Cortex of kidney (tissue), 1 donor: ENCODE measurements at places on chromosomes 2 and 18.

DNA sequence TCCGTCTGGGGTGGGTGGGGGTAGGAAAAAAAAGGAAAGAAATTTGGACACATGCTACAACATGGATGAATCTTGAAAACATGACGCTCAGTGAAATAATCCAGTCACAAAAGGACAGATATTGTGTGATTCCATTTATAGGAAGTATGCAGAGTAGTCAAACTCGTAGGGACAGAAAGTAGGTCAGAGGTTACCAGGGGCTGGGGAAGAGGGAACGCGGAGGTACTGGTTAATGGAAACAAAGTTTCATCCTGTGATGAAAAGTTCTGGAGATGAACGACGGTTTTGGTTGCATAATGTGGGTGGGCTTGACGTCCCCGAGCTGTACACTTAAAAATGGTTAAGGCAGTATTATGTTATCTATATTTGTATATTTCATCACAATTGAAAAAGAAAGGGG, 4.5 kb upstream of the SFTPB start:
- no peak for DNase-seq

DNA sequence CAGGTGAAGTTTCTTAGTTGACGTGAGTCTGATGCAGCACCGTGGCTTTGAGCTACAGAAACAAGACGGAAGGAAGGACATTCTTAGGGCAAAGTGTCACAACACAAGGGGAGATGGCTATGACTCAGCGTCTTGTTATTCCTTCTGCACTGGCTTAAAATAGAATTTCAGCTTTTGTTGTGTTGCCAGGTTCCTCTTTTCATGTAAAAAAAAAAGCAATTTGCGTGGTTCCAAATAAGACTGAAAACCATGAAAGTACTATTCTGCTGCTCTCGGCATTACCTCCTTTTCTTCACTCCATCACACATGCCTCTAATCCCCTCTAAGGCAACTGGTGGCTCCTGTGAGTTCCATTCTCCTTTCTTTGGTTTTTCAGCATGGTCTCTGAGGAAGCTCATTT, 150.1 kb downstream of the ANTXR1 start:
- DNase-seq, result no peak

GRCh38 chr2:148300544-148300943, 279.7 kb downstream of the MBD5 start:
- DNase-seq, result no peak

DNA sequence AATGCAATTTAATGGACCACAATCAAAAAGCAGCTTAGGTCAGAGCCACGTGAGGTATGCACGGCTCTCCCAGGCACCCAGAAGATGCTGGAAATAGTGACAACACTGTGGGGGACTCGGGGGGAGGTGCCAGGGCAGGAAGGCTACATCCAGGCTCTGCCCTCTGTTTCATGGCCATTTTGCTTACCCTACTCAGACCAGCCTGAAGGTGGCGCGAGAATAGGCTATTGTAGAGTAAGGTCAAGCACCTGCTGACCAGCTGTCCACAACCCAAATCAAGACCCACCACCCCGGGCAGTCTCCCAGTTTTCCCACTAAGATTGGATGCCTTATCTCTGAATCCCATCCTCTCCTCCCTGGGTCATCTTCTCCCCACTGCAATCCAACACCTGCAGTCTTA, 115.7 kb downstream of the VIT start:
- DNase-seq, result no peak

GRCh38 chr2:15663802-15664201, 72.1 kb downstream of the DDX1 start:
- DNase-seq, result no peak

GRCh38 chr2:216235896-216236295, 126.7 kb downstream of the XRCC5 start:
- DNase-seq, result no peak

GRCh38 chr2:235951493-235951892, 216.7 kb downstream of the GBX2 start:
- no peak for DNase-seq

- DNase-seq, result no peak
These were observed 26.8 kb downstream of the ADRA2B start for GRCh38 chr2:96089356-96090195.

- no peak for DNase-seq
These were observed 191.0 kb downstream of the GRB14 start for GRCh38 chr2:164430166-164430783.

DNA sequence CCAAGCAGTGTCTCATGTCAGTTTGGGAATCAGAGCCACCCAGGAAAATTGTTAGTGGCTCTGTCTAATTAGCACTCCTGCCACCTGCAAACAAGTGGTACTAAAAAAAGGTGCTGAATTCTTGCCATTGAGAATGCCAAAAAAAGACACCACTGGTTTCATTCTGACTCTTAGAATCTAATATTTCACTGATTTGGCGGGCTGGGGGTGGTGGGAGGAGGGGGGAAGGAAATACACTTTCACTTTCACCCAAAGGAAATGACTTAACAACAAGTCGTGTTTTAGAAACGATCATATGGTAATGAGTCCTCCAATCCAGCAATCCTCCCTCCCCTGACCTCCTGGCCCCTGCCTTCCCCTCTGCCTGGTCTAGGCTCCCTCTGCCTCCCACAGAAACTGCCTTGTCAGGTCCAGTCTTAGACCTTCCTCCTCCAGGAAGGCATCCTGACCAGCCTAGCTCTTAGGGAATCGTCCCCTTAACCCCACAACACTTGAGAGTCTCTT, 4.4 kb upstream of the KLHL29 start:
- DNase-seq, result no peak

GRCh38 chr2:241867776-241868420, 1.6 kb upstream of the RTP5 start:
- DNase-seq, result no peak

DNA sequence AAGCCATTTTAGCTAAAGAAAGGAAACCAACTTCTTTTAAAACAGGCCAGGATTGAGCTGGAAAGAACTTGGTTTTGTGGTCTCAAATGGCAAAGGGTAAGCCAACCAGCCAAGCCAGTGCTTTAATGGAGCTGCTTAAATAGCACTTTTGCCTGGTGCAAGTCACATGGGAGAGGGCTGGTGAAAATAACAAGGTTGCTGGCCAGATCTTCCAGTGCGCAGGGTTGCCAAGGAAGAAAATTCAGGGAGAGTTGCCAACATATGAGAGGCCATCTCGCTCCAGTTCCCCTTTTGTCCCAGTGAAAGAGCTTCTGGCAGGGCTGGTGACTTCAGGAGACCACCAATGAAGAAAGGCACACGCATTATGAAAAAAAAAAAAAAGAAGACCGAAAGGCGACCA, 57.3 kb downstream of the IRS1 start:
- DNase-seq, result no peak

- DNase-seq, result no peak
These were observed 282.3 kb downstream of the EIPR1 start for GRCh38 chr2:3094999-3095958.

DNA sequence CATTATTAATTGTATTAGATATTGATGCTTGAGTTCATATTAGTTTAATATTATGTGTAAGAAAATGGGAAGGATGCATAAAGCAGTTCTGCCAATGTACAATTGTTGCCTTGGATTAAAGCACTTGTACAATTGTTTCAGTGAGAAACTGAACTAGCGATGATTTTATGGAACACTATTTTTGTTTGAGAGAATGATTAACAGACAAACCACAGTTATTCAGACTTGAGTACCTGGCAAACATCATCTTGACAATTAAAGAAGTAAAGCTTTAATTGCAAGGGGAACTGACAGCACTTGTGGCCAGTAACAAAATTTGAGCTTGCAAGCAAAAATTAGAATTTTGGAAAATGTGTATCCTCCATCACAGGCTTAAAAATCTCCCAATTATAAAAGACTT, 214.3 kb downstream of the RIT2 start:
- no peak for DNase-seq

DNA sequence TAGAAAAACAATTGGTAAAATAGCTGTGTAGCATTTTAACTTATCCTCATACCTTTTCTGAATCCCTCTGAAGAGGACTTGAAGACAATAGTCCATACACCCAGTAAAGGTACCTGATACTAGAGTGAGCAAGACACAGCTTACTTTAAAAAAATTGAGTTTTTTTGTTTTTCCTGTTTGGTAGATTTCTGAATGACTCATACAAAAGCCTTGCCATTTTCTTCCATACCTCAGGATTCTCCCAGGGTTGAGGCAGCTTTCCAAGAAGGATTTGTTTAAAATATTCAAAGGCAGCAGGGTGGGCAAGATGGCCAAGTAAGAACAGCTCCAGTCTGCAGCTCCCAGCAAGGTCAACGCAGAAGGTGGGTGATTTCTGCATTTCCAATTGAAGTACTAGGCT, 551.0 kb upstream of the LRATD1 start:
- DNase-seq, result no peak

- DNase-seq, result no peak
These were observed 1.4 kb downstream of the MBP start for GRCh38 chr18:77131100-77131651.

DNA sequence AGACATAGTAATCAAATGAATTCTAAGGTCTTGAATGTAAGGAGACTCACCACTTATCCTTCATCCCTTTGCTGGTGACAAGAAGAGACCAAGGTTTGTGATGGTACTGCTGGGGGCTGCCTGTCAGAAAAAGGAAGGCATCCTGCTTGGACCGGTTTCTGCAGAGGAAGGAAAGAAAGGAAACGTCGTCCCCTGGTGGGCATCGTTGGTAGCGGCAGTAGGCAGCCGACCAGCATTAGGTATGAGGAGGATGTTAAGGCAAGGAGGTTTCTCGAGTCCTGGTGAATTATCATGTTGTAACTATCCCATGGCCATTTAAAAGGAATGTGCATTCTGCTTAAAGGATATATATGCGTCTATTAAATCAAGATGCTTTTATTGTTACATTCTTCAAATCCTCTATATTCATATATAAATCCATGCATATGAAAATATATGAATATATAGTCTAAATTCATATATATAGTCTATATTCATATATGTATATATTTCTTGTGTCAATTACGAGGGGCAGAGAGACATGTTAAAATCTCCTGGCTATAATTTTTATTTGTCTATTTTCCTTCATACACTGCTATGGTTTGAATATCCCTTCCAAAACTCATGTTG, 94.4 kb upstream of the TGFA start:
- DNase-seq, result no peak

DNA sequence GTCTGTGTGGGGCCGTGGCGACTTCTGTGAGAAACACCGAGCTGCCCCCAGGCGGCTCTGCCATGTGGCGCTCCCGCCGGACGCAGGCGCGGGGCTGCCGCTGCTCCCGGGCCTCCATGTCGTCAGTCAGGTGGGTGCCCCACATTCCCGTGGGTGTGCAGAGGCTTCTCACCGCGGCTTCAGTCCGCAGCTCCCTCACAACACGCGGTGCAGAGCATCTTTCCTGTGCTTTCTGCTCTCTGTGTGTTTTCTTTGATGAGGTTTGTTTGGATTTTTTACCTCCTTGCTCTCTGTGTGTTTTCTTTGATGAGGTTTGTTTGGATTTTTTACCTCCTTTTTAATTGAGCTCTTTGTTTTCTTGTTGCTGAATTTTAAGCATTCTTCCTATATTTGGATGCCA, 13.0 kb downstream of the AQP12A start:
- DNase-seq, result no peak

- DNase-seq, result no peak
These were observed 90.5 kb downstream of the GALNT1 start for GRCh38 chr18:35671966-35672603.

DNA sequence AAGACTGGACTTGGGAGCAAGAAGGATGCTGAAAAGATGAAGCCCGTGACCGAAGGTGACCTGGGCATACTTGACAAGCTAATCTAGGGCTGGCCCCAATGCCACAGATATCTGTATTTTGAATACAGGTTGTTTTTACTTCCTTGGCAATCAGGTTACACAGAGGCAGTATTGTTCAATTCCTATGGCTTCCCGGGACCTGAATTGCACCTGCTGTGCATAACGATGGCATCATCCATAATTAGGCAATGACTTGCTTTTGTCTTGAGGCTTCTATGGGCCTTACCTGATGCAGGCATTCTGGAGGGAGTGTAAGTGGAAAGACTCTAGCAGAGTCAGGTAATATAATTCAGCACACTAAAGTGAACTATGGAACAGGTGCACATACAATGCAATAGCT, 60.6 kb upstream of the CUL3 start:
- DNase-seq, result no peak

- no peak for DNase-seq
These were observed 400.3 kb upstream of the LRATD1 start for GRCh38 chr2:14232217-14232616.
